ENCODE measurements at places on chromosomes 11 and 22.

GRCh38 chr11:74989260-74989638 is 516 bp downstream of the NEU3 start:
- DNase-seq, result peak; percentile 23

DNA sequence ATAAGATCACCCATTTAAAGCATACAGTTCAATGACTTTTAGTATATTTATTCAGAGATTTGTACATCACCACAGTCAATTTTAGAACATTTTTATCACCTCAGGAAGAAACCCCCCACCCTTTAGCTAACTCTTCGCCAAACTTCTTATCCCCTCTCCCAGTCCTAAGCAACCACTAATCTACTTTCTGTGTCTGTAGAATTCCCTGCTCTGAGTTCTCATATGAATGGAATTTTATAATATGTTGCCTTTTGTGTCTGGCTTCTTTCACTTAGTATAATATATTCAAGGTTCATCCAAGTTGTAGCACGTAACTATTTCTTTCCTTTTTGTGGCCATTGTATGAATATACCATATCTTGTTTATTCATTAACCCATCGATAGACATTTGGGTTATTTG is 3.6 kb downstream of the ANKRD13D start:
- DNase-seq, result no peak

DNA sequence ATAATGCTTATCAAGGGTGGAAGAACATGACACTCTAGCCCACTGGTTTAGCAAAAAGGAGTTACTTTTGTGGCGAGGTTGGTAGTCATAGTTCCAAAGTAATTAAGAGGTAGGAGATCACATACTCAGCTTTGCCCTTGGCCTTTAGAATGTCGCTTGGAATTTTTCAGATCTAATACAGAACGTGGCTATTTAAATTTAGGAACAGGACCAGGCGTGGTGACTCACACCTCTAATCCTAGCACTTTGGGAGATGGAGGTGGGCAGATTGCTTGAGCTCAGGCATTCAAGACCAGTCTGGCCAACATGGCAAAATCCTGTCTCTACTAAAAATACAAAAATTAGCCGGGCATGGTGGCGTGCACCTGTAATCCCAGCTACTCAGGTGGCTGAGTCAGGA is 26.1 kb upstream of the ZNRF3 start:
- DNase-seq, result no peak

DNA sequence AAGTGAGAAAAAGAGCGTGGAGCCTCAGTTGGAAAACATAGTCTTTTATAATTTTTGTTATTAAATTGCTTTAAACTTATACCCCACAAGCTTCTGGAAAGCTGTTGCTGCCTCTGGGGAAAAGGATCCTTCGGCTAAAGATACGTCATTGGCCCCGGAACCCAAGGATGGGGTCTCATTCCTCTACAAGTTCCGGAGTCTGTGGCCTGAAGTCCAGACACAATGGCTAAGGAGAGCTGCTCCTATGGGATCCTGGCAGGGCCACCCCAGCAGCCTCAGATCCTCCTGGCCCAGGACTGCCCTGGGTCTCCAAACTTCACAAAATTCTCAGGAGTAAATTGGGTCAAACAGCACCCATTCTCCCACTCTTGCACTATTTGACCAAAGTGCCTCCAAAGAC is 5.9 kb downstream of the WT1 start:
- no peak for DNase-seq

DNA sequence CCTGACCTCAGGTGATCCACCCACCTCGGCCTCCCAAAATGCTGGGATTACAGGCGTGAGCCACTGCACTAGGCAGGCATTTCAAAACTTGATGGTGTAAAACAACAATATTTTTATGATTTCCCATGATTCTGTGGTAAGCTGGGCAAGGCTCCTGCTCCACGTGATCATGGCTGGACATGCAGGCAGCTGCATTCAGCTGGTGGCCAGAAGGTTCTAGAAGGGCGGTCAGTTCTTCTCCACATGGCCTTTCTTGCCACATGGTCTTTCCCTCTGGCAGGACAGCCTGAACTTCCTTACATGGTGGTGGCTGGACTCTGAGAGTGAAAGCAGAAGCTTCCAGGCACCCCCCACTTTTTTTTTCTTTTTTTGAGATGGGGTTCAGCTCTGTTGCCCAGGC is 9.9 kb upstream of the RASD2 start:
- no peak for DNase-seq

- DNase-seq, result no peak
These were observed 14.7 kb upstream of the TAB1 start for GRCh38 chr22:39384750-39385480.

DNA sequence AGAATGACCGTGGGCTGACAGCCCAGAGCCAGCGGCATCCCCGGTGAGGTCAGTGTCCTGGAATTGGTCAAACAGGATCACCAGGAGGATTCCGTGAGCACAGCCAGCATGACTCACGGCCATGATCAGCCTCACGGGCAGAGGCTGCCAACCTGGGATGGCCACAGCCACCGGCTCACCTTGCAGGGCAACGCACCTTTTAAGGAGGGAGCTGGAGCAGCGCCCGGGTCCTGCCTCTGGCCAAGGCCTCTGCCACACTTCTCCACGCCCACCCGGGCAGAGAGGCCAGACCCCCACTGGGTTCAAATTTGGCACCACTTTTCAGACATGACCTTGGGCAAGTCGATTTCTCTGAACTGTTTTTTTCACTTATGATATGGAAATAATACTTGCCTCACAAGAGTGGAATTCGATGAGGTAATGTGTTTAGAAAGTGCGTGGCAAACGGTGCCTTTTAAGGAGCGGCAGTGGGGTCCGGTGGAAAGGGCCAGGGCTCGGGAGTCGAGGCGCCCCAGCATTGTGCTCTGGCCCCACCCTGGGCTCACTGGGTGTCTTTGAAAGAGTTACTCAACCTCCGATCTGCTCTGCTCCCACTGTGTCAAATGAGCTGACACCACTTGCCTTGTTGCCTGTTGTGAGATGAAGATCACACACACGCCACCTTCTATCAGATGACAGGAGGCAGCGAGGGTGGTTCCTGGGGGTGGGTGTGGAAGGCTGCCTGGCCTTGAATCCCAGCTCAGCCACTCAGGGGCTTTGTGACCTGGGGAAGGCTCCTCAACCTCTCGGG is 16.0 kb downstream of the TXN2 start:
- no peak for DNase-seq

DNA sequence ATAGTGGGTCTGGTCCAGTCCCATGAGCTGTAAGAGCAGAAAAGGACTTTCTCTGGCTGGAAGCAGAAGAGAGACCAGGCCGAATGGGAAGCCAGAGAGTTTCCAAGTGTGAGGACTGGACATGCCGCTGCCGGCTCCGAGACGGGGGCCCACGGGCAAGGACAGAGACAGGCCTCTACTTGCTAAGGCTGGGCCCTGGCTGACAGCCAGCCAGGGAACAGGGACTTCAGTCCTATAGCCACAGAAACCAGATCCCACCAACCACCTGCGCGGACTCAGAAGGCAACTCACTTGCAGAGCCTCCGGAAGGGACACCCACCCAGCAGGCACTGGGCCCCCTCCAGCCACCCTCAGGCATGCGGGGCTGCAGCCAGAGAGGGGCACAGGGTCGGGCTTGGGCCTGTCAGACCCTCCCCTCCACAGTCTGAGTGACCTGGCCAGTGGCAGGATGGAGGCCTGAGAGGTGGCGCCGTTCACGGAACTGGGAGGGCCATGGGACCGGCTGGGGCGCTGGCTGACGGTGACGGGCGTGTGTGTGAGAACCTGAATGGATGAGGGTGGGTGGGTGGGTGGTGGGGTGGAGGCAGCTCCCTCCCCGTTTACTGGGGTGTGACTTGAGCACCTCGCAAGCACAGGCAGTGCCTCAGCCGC is 47.8 kb upstream of the A4GALT start:
- DNase-seq, result no peak

- DNase-seq, result no peak
These were observed 38.0 kb downstream of the CDKN1C start for GRCh38 chr11:2847561-2847960.

DNA sequence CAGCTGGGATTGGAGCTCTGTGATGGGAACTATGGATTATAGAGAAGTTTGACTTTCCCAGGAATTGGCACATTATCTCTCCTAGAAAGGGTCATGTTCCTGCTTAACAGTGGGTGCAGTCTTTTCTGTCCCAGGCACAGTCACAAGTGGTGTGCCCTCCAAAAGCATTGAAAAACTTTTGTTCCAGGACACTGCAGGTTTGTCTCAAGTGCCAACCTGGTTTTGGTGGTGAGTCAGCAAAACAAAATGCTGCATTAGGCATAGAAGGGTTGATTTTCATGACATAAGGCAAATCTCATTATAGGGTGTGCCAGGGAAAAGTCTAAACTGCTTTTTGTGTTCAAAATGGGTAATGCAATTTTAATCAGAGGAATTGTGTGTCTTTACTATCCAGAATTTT is 4.9 kb downstream of the HTATIP2 start:
- DNase-seq, result no peak

GRCh38 chr22:21990445-21991303 is 8.1 kb upstream of the TOP3B start:
- no peak for DNase-seq

GRCh38 chr11:20353829-20354434 is 9.6 kb upstream of the HTATIP2 start:
- no peak for DNase-seq

- DNase-seq, result no peak
These were observed 31.1 kb upstream of the PRSS23 start for GRCh38 chr11:86769219-86769618.

DNA sequence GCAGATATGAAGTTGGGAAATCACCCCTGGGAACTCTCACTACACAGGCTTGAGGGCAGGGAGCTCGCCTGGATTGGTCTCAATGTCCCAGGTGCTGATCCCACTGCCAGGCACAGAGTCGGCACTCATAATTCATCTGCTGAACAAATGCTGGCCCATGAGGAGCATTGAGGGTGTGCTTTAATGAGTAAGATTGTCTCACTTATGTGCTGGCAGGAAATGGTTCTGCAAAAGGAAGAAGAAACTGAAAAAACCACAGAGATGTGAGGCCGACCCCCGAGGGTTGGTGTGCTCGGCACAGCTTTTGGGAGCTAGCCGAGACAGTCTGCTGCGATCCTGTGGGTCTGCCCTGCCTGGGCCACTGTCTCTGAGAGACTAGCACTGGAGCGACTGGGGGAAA is 9.4 kb downstream of the PLAAT2 start:
- DNase-seq, result no peak

DNA sequence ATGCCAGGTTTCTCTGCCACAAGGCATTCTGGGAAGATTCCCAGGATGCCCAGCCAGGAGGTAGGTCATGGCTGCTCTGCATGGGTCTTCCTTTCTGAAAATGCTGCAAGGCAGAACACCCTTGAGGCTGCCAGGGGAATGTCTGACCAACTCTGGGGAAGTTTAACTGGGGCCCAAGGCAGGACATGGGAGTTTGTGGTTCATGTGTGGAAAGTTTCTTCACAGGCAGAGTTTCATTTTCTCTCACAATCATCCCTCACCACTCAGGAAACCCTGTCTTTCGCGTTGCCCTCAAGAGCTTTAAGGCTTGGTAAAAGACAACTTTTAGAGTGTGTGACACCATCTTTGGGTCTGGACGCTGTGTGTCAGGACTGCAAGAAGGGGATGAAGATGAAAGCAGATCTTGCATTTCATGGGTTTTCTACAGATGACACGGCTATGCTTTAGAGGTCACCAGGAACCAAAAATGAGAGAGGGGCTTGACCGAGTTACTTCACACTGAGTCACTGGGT is 133.5 kb downstream of the CD44 start:
- DNase-seq, result no peak

DNA sequence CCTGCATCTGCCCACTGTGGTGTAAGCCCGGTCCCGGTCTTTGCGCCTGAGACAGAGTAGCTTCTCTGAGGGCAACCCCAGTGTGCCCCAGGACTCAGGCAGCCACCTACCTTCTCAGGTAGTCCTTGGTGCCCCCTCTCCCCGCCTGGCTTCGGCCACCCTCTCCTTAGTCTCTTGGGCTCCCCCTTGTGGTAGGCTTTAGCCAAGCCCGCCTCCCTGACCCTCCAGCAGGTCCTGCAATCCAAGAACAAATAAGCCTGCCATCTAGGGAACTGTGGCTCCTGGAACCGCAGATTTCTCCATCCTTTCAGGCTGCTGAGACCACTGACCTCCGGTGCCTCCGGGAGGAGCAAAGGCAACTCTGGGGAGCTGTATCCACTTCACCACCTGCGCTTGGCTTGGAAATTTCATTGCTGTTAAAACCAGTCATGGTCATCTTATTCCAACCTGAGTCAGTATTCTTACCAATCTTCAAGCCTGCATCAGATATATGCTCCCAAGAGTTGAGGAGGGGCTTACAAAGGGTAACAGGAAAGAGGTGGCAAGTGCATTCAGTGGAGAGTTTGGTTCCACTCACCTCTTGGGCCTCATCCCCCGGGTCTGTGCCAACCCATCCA is 52.8 kb upstream of the TENM4 start:
- peak; percentile 60 for DNase-seq

GRCh38 chr11:96388891-96389719 is 607 bp downstream of the CCDC82 start:
- no peak for DNase-seq

DNA sequence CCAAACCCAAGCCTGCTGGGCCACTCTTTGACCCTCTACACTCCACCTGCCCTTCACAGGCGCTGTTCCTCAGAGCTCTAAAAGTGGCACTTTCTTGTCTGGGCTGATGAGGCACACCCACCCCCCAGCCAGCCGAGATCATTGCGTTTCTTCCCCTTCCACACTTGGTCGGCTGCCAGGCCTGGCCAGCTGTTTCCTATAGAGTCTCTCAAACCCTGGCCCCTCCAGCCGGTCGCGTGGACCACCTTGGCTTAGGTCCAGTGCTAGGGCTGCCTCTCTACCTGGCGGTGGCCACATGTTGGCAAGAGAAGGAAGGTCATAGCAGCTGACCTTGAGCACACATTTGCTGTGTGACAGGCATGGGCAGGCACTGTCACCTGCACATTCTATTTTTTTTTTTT is 60.6 kb downstream of the PPP6R2 start:
- DNase-seq, result no peak
